ENCODE measurements at places on chromosomes 3 and 15.

DNA sequence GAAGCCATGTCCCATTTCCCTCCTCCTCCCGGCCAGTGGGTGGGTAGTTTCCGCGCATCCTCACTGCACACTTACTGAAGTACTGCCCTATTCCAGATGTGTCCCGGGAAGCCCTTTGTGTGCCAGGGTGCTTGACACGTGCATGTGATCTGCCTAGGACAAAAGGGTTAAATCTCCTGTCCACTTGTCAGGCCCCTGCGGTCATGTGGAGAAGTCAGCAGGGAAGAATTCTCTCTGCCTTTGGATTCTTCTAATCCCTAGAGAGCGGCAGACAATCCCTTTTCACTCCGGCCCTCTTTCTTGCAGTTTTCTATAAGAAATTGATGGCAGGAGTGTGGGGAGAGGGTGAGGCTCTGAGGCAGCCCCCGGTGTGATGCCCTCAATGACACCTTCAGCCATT, 19.8 kb downstream of the ST8SIA2 start:
- no peak for DNase-seq

GRCh38 chr3:113304102-113304501, 92.7 kb downstream of the BOC start:
- DNase-seq, result no peak

GRCh38 chr3:185207931-185208746, 45.7 kb downstream of the EHHADH start:
- no peak for DNase-seq

DNA sequence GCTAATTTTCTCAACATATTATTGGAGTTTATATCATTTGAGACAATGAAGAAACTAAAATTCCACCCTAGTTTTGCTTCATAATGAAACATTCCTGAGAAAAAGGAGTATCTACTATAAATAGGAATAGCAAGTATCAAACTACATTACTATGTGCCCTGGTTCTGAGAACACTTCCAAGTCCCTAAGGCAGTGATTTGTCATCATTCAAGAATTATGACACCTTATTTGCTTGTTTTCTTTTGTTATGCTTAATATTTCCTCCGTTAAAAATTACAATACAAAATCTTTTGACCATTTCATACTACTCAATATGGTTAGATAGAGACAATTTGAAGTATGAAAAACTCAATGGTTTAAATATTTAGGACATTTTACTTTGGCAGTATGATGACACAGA, 707.8 kb upstream of the GOLIM4 start:
- no peak for DNase-seq

- no peak for DNase-seq
Measured at GRCh38 chr3:4270720-4271119, 32.4 kb upstream of the SETMAR start.

- no peak for DNase-seq
Measured at GRCh38 chr3:17602126-17602525, 140.3 kb downstream of the TBC1D5 start.

All from thymus (tissue), 14 donors.